ENCODE measurements at places on chromosomes 12 and 14.
A peak's percentile ranks its signal among the peaks of the same experiment; 100 is the strongest.

DNA sequence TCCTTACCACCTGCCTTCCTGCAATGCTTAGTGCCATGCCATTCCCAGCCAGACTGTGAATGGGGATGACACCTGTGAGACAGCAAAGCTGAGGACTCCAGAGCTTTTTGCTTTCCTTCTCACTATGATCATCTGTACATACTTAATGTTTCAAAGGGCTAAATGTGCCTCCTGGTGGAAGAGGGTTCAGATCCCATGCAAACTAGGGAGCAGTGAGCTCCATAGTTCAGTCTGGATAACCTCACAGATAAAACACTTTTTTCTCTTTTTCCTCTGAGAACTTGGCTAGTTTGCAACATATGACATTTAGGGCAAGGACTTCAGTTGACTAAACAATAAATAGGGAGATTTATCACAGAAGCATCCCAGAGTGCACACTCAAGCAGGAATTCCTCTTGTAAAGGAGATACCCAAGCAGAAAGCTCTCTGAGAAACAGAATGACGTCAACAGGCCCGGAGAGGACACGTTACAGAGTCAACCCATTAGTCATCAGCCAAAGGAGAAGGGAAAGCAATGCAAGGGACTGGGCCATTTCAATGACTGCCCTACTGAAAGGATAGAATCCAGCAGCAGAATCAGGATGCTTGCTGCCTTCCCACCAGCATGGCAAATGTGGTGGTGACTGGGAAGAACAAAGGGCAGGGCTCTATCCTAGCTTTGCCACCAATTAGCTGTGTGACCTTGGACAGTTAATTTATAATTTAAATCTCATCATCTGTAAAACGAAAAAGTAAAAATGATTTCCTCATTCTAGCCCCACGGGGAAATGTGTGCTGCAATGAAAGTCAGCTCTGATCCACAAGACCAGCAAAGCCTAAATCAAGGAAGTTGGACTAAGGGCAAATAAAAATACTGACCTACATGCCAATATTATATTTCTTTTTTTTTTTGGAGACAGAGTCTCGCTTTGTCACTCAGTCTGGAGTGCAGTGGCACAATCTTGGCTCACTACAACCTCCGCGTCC lies 80.8 kb upstream of the ACTN1 start:
- no peak for DNase-seq

DNA sequence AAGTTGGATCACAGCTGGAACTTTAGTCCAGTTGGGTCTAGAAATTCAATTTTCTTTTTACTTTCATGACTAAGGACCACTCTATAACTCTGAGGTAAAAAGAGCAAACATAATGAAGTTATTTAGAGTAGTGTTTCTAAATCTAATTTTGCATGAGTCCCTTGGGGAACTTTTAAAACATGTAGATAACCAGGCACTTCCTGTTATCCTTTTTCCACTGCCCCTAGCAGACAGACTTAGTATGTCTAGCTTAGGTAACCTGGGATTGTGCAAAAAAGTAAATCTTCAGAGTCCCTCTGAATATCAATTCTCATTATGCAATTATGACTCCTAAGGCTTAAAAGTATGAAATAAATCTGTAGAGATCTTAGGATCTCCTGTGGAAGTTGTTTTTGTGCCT lies 371.2 kb downstream of the DIO2 start:
- DNase-seq, result no peak

- DNase-seq, result no peak
Measured at GRCh38 chr14:69688299-69688649, 76.9 kb downstream of the SUSD6 start.

DNA sequence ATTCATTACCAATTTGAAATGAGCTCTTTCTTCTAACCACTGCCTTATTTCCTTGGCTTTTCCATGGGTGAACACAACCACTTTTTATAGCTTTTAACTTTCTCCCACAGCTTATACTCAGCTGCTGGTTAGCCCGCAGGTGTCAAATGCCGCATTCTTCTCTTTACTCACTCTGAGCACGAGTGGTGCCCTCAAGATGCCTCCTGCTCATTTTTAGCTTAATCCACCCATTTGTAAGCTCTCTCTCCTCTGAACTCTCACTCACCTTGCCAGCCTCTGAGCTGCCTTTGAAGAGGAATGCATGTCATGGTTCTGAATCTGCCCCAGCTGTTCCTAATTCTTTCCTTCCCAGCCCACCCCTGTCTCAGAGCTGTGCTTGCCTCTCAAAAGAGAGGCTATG lies 449.4 kb upstream of the PRICKLE1 start:
- DNase-seq, result no peak

- no peak for DNase-seq
Measured at GRCh38 chr12:7376196-7376595, 67.8 kb downstream of the CD163L1 start.

DNA sequence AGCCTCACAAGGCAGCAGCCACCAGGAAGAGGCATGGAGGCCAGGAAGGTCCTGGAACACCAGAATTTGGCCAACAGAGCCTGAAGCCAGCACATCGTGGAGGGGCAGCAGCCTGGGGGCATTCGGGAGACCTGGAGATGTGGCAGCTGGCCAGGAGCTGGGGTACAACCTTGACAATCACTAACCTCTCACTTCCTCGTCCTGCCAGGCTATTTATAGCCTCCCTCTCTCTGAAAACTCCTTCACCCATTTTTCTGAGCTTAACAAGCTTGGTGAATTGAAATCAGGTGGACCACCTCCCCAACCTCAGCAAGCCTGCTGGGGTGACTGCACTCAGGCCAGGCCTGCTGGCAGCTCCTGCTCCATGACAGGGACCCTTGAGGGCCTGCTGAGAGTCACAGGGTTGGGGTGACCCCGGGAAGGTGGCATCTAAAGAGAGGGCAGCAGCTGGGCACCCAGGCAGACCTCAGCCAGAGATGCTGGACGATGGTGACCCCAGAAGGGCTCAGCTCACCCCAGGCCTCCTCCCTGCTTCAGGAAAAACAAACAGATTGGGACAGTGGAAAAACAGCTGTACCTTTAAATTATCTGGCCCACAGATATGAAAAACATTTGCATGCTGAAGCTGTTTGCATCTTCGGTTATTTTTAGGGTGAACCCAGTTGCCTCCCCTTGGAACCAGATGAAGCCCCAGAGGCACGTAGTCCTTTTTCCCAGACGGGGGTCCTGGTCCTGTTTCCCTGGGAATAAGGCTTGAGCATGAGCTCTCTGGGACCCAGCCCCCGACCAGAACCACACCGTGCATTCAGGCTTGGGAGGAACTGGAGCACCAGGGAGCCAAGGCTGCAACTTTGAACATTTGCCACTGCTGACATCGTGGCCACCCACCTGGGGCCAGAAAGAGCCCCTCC lies 67.0 kb downstream of the PITPNM2 start:
- DNase-seq, result no peak

DNA sequence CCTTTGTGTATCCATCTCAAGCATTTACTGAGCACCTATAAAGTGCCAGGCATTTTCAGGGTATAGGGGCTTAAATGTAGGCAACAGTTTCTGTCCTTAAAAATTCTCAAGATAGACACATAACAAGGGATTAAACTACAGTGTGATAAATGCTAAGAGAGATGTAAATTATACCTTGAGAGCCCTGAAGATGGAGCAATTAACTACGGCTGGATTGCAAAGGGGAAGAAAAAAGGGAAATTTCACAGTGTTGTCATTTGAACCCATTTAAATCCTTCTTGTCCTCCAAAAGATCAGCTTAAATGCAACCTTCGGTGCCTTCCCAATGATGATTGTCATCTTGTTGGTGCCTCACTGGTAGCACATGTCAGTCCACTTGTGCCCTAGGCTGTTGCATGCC lies 11.5 kb upstream of the IL26 start:
- DNase-seq, result no peak

GRCh38 chr12:27456618-27457017 lies 10.1 kb downstream of the SMCO2 start:
- no peak for DNase-seq

GRCh38 chr14:105710119-105711043 lies 184.0 kb downstream of the TMEM121 start:
- no peak for DNase-seq

DNA sequence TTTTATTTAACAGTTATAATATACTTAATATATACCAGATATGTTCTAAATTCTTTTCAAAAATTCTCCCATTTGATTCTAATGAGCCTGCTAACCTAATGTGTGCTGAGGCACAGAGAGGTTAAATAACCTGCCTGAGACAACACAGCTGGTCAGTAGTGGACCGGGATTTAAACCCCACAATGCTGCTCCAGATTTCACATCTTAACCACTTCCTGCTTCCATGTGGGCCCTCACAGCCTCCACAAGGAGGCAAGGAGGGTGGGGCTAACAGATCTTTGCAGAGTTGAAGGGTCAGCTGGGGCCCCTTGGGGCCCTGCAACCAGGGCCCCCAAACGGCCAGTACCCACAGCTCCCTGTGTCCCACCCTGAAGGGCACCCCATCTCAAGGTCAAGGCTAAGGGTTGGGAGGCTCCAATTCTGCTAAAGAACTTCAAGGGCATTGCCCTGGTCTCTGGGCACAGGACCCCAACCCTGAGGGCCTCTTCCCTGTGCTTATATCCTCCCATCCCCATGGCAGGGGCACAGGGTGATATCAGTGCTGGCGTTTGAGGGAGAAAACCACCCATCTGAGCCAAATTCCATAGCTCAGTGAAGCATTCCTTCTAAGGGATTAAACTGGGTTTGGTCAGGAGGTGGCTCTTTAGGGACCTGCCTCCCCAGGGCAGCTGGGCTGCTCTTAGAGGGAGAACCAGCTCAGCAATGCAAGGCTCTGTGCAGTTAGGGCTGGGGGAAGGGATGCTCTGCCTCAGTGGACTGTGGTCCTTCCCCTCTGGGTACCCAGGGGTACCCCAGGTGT lies 2.2 kb downstream of the KRT80 start:
- no peak for DNase-seq

GRCh38 chr14:74578479-74578878 lies 33.6 kb downstream of the LTBP2 start:
- no peak for DNase-seq

DNA sequence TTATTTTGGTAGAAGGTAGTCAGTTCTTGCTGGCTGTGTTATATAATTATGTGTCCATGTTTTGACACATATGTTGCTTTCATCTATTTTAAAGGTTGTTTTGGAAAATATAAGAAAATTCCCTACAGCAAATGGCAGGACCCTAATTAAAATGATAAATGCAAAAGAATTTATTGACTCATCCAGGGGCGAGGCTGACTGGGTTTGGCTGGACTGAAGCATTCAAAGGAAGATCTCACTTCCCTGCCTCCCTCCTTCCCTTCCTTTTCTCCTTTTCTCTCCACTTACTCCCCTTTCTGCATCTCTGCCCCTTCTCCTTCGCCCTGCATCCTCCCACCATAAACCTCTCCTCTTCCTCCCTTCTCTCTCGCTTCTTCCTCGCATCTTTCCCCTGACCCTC lies 129.6 kb downstream of the SNAPC1 start:
- no peak for DNase-seq

- no peak for DNase-seq
Measured at GRCh38 chr12:116538076-116538591, 21.0 kb upstream of the MAP1LC3B2 start.

GRCh38 chr12:1776170-1776921 lies 44.0 kb upstream of the LRTM2 start:
- DNase-seq, result no peak

- no peak for DNase-seq
Measured at GRCh38 chr14:44041700-44042099, 465.4 kb downstream of the FSCB start.

DNA sequence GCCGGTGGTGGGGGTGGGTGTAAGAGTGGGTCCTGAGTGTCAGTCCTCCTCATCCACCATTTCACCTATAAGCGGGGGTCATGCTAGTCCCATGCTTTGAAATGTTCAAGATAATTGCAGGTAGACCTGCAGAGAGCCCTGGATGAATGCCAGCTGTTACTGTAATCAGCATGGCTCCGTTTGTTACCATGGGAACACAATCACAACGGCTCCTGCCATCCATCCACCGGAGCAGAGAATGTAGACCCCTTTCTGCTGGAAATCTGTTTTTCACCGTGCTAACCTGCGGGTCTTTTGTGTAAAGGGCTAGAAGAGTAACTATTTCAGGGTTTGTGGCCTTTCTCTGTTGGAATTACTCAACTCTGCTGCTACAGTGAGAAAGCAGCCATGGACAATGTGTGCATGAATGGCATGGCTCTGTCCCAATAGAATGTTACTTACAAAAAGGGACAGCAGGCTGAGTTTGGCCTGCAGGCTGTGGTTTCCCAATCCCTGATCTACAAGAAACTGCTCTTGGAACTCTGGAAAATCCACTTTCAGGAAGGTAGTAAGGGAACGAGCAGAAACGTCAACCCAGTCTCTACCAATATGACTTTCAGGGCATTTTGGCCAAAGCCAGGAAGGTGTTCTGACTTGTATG lies 36.1 kb downstream of the KCTD10 start:
- DNase-seq, result no peak

- no peak for DNase-seq
Measured at GRCh38 chr12:14975457-14975856, 2.6 kb downstream of the PDE6H start.

DNA sequence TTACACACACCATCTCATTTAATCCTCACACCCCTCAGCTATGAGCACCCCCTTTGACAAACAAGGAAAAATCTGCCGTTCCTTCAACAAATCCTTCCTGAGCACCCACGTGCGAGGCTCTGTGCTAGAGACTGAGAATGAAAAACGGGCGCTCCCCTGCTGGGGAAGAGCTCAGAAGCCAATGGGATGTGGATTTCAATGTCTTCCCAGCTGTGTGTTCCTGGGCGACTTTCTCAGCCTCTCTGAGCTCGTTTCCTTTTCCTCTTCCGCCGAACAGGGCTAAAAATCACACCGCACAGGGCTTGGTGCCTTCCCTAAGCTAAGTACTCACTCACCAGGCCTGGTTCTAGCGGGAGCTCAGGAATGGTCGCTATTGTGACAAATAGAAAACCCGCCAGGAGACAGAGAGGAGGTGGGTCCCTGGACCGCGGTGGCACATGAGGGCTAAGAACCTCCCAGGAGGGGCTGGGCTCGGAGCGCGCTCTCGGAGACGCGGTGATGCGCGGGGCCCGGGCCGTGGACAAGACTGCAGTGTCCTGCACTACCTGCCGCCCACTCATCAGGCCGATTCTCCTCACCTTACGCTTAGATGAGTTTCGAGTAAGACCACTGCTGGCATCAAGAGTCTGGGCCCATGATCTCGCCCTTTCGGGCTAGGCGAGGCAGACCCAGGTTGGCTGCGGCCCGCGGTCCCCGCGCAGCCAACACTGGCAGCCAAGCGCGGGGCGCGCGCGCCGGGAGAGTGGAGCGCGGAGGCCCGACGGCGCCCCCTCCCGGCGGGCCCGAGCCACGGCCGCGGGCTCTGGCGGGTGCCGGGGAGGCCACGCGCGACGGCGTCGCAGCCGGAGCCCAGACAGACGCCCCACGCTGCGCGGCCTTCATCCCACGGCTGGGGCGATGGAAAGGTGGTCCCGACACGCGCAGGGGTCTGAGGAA lies 17.0 kb downstream of the ZDHHC22 start:
- peak; percentile 36 for DNase-seq

GRCh38 chr12:16789204-16789790 lies 183.3 kb upstream of the LMO3 start:
- no peak for DNase-seq

- DNase-seq, result no peak
Measured at GRCh38 chr12:21580748-21581516, 23.7 kb downstream of the GYS2 start.

- DNase-seq, result no peak
Measured at GRCh38 chr12:51185171-51185717, 12.3 kb upstream of the TFCP2 start.

GRCh38 chr14:50230401-50230700 lies 1.0 kb downstream of the SOS2 start:
- no peak for DNase-seq

Measured in stimulated activated CD4-positive, alpha-beta T cell treated with anti-CD3 and anti-CD28 coated beads, Interleukin-4, amount 100 ng/mL, for 24 hours (primary cell).